ENCODE measurements at places on chromosomes 3 and 15.

DNA sequence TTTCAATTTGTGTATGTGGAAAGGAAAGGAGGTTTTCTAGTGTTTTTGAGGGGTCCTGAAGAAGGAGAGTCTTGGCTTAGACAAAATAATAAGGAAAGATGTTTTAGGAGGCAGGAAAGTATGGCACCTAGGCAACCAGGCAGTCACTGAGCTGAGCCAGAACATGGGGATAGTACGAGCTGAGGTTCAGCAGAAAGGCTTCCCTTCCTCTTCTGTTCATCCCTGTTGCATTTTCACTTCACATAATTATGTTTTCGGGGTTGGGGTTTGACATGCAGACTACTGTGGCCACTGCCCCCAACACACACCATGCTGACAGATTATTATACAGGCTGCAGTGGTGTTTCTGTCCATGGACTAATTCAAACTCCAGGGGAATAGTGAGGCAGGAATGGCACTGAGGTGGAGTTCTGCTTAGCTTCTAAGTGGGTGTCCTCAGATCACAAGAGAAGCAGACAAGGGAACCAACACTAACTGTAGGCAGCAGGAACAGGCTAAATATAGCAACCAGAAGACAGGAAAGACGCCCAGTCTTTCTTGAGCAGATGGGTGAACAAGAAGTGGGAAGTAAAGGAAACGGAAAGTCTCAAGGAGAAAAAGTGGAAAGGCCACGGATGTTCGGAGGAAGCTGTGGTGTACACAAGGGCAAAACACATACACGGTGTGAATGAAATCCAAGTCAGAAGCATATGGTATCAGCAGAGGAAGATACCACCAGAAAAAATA, 305.8 kb downstream of the PLCL2 start:
- no peak for DNase-seq

DNA sequence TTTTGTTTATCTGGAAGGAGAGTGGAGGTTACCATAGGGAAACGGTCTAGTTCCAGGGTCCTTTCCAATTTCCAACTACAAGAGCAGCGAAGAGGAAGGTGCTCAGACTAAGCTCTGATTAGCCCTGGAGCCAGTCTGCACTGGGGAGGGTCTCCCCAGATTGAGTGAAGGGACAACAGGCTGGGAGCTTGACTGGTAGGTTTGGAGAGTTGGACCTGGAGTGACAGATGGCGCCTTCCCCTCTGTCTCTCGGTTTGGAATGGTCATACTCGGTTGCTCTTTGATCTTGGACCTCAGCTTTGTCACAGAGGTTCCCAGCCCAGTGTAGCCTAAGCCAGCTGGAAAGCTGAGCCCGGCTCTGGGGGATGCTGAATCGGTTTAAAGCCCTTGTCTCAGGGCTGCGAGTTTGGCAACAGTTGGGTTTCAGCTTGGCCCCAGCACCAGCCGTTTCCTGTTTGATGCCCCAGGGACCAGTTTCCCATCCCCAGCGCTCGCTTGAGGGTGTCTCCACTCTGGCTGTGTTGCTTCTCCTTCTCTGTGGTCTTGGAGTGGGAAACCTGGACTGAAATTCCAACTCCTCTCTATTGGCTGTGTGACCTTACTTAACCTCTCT, 53.1 kb upstream of the ULK4 start:
- DNase-seq = no peak

DNA sequence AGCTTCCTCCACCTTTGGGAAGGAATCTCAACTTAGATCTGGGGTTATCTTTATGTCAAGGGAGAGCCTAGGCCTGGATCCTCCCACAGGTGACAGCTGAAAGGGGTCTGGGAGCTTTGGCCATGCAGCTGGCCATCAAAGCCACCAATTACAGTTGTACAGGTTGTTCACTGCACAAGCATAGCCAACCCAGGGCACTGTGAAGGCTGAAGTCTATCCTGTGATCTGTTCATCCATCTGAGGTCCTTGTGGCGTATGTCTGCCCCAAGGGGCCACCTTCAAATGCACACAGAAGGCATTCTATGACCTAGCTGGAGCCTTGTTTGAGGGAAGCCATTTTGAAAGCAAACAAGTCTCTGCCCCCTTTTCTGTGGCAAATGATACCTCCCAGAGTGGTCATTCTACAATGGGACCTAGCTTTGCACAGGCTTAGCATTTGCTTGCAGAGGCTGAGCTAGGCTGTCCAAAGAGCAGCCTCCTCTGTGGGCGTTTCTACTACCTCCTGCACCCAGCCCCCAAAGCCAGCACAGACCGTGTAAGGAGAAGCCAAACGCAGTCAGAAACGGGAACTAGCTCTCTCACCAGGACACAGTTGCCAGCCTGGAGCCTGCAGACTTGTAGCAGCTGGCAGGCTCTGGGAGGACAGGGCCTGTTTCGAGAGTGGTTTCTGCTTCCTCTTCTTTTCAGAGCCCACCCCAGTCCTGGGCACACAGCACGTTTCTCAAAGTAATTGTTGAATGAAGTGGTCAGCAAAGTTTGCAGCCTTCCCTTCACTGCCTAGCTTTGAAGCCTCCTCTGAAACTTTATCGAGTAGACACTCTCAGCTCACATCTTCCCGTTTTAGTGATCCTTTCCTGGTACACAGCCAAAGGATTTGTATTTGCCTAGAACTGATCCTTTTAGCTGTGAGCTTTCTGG, 157.3 kb upstream of the SMAD3 start:
- no peak for DNase-seq

- DNase-seq = no peak
Observed at GRCh38 chr3:50530001-50530970, 26.9 kb upstream of the CACNA2D2 start.

DNA sequence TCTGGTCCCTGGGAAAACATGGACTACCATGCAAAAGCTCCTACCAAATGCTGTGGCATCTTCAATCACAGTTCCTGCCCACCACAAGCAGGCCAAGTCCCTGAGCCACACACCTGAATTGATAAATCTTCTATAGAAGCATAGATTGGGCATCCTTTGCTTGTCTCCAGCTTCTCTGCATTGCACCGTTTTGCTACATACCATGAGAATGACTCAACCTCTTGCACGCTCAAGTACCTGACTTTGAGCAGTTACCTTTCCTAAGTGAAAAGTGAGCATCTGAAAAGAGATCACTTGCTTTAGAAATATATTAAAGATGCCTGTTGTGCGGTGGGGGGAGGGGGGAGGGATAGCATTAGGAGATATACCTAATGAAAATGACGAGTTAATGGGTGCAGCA, 31.3 kb downstream of the GATM start:
- no peak for DNase-seq

DNA sequence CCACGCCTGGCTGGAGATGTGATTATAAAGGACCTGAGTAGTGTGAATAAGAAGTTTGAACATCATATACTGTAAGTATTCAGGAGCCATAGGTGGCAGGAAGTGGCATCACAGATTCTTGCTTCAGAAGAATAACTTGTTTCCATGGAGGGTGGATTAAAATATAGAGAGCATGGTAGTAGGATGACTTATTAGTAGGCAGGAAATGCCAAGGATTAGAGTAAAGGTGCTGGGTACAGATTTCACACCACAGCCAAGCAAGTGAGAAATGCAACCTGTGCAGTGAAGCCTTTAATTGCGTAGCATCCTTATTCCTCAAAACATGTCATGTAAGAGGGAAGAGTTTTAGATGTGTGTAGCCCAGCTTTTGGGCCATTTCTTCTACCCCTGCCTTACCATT, 30.8 kb downstream of the IFT122 start:
- DNase-seq = no peak

GRCh38 chr15:67931861-67932260, 92.0 kb upstream of the RNU6-1 start:
- no peak for DNase-seq

- peak; percentile 6 for DNase-seq
Observed at GRCh38 chr3:67947808-67948508, 293.5 kb upstream of the SUCLG2 start.

Data from stimulated activated CD4-positive, alpha-beta T cell treated with anti-CD3 and anti-CD28 coated beads, TNF-alpha, amount 100 ng/mL, for 24 hours (primary cell).